Left colon (tissue), 2 donors: ENCODE measurements at places on chromosomes 7 and 10. TPM values are rescaled to one million over a fixed set of nuclear protein-coding genes. Genes with fewer than 3 reads are reported as not detected.

SRRM3 gene
- total RNA-seq, result 0.95 TPM

SCART1 gene
- total RNA-seq, result 3.9 TPM

GRCh38 chr7:44438816-44439215 lies 51.6 kb downstream of the NUDCD3 start:
- DNase-seq, result no peak

DNA sequence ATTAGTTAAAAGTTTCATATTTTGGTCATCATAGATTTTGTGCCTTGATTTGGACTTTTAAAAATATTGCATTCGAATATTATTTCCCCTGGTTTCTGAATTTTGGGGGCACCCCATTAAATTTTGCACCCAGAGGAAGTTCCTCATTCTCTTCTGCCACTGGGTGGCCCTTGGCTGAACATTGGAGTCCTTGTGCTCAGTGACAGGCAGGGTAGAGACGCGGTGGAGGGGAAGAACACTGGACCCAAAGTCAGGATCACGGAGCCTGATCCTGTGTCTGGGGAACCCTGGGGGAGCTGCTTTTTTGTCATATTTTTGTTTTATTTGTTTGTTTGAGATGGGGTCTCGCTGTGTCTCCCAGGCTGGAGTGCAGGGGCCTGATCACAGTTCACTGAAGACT lies 74.7 kb downstream of the MKI67 start:
- no peak for DNase-seq

- DNase-seq, result no peak
These were observed 73.1 kb upstream of the PDE1C start for GRCh38 chr7:32143301-32143700.

- DNase-seq, result no peak
These were observed 253.3 kb downstream of the TNS3 start for GRCh38 chr7:47328392-47329319.

NEUROG3 gene
- total RNA-seq, result 2.4 TPM

DNA sequence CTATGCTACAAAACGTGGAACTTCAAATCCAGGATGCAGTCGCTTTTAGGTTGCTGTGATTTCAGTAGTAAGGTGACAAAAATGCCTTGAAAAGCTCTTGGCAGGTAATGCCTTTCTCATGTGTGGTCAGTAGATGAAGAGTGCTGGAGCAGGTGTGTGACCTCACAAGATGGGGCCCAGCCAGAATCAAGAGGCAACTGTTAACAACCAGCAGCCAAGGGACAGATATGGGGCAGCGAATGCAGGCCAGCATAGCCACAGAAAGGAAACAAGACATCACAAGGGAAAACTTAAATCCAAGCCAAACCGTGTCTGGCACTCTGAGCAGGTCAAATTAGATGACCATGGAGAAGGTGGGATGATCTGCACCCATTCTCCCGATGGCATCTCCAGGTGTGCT lies 12.3 kb downstream of the HUS1 start:
- no peak for DNase-seq

DNA sequence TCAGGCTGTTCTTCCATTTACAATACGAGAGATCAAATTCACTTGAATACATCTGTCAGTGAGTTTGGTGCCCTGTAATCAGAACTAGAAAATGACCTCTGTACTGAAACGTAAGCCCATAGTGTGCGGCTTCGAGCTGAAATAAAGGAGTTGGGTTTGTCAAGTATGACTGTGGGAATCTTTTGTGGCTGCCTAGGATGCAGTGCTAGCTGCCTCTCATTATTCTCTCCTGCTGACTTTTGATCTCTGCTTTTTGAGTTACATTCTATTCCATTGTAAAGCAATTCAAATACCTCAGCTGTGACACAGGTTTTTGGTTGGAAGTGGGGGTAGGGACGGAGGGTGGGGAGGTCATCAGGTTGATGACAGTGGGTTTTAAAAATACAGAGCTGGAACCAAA lies 40.4 kb downstream of the ICA1 start:
- DNase-seq, result no peak

HOXA11 gene
- total RNA-seq, result 6.1 TPM

GRCh38 chr7:20561466-20561865 lies 54.0 kb upstream of the ABCB5 start:
- DNase-seq, result no peak

GRCh38 chr10:47346581-47347302 lies 1.4 kb upstream of the RBP3 start:
- peak; percentile 63 for DNase-seq

- DNase-seq, result no peak
These were observed 52.3 kb upstream of the KDM7A start for GRCh38 chr7:140229101-140229525.

GRCh38 chr7:96248405-96248804 lies 73.5 kb downstream of the SLC25A13 start:
- no peak for DNase-seq

- DNase-seq, result peak; percentile 36
These were observed 54.0 kb downstream of the PWWP2B start for GRCh38 chr10:132450825-132451505.

DNA sequence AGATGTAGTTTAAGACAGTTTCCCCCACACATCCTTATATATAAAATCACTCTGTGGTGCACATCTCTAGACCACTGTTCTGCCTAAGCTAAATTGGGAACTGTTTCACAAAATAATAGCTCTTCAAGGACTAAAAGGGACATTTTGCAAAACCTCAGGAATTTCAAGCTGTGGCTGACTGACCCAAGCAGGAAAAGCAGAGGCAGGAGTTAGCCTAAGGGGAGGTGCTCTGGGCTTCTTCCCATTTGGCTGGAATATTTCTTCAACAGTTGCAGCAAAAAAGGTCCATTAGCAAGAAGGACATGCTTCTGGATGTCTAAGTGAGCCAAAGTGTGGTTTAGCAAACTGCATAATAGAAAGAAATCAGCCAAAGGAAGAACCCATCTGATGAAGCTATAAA lies 551.2 kb upstream of the ANKRD30A start:
- no peak for DNase-seq

DNA sequence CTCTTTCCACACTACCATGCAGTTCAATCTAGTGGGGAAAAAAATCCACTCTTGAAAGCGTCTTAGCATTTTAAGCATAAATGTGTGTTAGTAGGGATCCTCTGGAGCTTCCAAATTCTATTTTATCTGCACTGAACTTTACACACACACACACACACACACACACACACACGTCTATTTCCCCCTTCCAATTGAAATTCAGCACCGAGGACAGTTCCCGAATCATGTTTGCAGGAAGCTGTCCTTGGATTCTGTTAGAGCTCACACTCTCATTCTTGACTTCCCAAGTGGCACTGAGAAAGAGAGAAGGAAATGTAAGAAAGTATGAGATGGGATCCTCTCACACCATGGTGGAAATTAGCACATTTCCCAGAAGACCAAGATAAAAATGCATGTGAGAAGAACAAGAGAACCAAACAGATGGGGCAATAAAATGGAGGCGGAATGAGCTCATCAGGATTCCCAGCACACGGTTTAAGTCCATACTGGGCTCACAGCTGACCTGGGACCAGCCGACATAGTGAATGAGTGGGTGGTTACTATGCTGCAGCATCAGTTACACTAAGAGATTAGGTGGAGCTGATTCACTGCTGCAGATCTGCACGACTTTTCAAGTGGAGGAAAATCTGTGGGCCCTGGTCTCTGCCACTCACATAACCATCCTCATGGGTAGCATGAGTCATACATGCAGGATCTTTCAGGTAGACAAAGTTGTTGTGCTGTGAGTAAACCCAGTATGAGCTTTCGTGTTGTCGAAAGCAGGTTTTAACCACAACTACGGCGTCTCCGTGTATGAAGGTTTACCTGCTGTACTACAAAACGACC lies 3.3 kb upstream of the NPTX2 start:
- DNase-seq, result no peak

- no peak for DNase-seq
These were observed 118.8 kb upstream of the SFMBT2 start for GRCh38 chr10:7529638-7530037.

DNA sequence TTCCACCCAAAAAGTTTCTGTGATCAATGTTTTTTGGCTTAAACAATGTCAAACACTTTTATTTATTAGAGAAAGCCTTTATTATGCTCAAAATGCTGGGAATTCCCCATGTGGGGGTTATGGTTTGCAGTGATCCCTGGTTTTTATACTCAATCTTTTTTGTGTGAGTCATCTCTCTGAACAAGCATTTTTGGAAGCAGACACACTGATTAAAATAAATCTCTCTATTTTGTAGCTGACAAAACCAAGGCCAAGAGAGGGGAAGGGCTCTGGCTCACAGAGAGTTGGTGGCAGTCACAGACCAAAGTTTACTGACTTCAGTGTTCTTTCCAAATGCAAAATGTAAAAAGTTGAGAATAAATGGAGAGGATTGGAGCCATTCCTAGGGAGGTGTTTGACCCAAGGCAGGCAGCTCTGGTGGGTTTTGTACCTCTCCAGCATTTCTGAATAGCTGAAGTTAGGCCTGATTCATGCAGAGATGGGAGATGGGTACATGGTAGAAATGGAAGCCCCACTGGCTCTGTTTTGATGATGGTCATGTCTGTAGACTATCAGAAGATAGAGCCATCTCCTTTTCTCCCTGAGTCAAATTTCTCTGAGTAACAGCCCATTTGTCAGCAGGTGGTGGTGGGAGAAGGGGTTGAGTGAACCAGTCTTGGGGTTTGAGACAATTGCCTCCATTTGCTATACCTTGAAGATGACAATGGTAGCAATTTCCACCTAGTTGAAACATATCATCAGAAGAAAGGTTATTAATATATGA lies 45.4 kb upstream of the NAMPT start:
- no peak for DNase-seq

MYPN gene
- total RNA-seq, result 2.1 TPM

GRCh38 chr7:44979481-44980392 lies 922 bp upstream of the MYO1G start:
- no peak for DNase-seq

DNA sequence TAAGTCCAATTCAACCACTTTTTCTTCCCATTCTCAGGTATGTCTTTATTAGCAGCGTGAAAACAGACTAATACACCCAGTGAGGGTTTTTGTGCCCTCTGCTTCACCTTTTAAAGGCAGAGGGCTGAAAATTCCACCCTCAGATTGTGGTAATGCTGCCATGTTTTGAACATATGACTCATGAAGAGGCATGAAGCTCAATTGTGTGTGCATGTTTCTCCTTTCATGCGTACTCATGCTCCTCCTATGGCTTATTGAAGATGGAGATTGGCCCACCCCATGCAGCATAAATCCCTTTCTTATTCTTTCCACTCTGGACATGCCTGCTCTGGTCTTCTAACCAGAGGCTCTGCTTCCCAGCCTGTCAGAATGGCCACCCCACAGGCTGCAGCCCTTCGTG lies 168.0 kb upstream of the PRKCQ start:
- DNase-seq, result no peak

- no peak for DNase-seq
These were observed 760 bp upstream of the KCTD7 start for GRCh38 chr7:66627881-66628360.

DNA sequence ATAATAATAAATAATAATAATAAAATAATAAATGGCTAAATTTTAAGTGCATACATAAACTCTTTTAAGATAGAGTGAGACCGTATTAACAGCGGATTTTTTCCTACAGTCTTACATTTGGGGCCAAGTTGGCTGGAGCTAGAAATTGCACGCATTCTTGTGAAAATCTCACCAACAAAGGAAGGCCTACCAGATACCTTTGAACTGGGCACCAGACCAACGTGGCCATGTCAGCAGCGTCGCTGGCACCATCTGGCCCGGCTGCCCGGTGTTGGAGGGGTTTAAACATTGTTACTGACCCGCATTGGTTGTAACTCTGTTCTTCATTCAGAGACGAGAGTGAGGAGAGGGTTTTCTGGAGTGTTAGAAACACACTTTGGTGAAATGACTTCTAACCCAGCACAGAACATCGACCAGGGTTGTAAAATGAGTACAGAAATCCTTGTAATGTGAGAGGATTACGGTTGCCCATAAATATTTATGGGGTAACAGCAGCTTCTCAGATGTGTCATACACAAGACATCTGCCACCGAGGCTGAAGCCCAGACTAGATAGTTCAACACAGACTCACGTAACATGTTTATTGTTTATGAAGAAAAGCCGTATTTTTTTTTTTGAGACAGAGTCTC lies 34.6 kb upstream of the UNCX start:
- no peak for DNase-seq

GRCh38 chr10:98617906-98618520 lies 171.3 kb upstream of the HPS1 start:
- DNase-seq, result no peak

- no peak for DNase-seq
These were observed 33.7 kb upstream of the HECW1 start for GRCh38 chr7:43078794-43079193.

DNA sequence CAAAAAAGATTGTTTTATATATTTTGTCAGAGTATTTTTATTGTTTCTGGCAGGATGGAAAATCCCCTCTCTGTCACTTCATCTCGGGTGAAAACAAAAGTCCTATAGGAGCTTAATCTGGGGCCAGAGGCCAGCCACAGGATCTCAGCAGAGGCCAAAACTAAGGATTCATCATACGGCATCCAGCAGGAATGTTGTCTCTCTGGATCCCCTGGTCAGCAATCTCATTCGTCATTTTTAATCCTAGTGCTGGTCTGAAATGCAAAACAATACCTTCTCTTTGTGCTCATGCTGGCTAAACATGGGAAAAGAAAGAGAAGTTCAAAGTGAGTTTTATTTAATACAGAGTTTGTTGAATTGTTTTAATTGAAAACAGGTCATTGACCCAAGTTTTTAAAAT lies 482.5 kb upstream of the AUTS2 start:
- no peak for DNase-seq

DNA sequence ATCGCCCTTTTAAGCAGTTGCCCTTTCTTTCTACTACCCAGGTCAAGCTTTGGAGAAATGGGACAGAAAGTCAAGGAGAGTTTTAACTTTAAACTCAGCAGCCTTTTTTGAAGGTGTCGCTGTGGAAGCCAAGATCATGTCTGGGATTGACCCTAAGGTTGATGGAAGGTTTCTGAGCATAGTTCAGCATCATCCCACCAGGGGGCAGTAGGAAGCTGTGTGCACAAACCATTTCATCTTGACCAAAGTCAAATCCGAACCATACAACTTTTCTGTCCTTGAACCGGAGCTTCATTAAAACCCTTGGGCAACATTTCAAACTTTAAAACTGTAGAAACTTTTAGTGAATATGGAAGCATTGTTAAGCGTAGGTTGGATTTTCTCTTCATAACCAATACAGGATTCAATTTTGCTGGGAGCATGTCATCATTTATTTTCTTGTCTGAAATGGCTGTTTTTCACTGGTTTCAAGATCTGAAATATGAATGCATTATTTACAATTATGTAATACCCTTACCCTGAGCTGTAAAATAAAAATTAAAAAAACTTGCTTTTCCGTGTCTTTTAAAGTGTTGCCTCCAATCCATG lies 214.4 kb upstream of the KIAA1217 start:
- DNase-seq, result peak; percentile 77

AASS gene
- total RNA-seq, result 5.1 TPM

GRCh38 chr7:139989366-139990141 lies 73.2 kb downstream of the PARP12 start:
- no peak for DNase-seq

- no peak for DNase-seq
These were observed 75.7 kb downstream of the VPS41 start for GRCh38 chr7:38833329-38833728.

- no peak for DNase-seq
These were observed 1.7 kb downstream of the HYCC1 start for GRCh38 chr7:23012186-23012585.
